ENCODE measurements at places on chromosomes 2 and 18.

- no peak for DNase-seq
Observed at GRCh38 chr2:237833546-237833945, 25.9 kb upstream of the RAMP1 start.

DNA sequence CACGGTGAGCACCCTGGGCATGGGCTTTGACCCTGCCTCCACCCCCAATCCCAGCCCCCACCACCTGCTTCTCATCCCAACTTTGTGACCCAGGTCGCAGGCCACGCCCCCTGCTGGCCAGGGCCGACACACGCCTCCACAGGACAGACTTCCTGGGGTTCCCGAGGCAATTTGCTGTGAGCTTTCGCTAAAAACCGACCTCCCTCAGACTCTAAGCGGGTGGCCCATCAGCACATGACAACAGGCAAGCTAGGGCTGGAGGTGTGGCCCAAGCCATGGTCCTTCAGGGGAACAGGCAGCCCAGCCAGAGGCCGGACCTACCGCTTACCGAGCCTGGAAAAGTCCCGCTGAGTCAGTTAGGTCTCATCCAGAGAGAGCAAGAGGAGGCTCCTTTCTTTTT is 31.9 kb downstream of the C1QL2 start:
- DNase-seq = peak; percentile 53

- DNase-seq = no peak
Observed at GRCh38 chr2:156459720-156460119, 23.5 kb downstream of the GPD2 start.

GRCh38 chr2:231640641-231641111 is 48.0 kb downstream of the TEX44 start:
- no peak for DNase-seq

GRCh38 chr2:234593636-234594035 is 96.8 kb upstream of the ARL4C start:
- DNase-seq = no peak

DNA sequence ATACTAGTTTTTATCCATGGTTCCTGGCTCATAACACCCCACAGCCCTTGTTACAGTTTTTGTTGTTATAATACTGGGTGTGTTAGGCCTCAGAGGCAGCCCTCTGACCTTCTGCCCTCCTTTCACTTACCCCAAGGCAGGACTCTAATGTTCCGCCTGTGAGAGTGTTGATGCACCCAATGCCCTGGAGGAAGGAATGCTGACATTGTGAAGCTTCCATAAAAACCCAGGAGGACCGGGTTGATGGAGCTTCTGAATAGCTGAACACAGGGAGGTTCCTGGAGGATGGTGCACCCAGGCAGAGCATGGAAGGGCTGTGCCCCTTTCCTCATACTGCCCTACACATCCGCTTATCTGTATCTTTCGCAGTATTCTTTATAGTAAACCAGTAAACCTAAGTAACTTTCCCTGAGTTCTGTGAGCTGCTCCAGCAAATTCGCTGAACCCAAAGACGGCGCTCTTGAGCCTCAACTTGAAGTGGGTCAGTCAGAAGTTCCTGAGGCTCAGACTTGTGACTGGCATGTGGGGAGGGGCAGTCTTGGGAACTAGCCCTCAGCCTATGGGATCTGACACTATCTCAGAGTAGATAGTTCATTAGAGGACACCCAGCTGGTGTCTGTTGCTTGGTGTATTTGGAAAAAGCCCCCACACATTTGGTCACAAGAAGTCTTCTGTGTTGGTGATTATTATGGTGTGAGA is 10.4 kb downstream of the STON1 start:
- DNase-seq = no peak

- no peak for DNase-seq
Observed at GRCh38 chr2:121480826-121481225, 49.9 kb upstream of the RNU4ATAC start.

All from stimulated activated naive CD8-positive, alpha-beta T cell treated with anti-CD3 and anti-CD28 coated beads, Interleukin-15, Interleukin-2, amounts not matched to agents 100 U/mL and 50 U/mL, for 24 hours (primary cell).